T follicular helper cell (primary cell): ENCODE measurements at places on chromosomes 5 and 9.

DNA sequence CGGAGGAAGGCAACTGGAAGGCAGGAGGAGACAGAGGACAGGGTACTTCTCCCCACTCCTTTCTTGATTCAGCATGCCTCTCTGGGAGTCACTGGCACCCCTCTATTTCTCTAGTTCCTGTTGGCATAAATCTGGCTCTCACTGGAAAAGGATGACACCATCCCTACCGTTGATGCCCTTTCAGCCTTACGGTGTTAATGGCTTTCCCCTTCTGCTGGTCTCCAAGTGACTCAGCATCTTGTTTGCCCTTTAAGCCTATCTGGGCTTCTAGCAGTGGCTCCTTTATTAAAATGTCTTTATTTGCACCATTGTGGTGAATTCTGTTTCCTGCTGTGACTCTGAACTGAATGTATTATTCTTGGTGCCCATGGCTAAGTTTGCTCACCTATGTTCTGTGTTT lies 227.3 kb upstream of the GLRA1 start:
- no peak for DNase-seq

GRCh38 chr9:76474419-76474818 lies 15.4 kb downstream of the GCNT1 start:
- DNase-seq: no peak

GRCh38 chr9:134519375-134520070 lies 122.1 kb upstream of the COL5A1 start:
- DNase-seq: no peak

DNA sequence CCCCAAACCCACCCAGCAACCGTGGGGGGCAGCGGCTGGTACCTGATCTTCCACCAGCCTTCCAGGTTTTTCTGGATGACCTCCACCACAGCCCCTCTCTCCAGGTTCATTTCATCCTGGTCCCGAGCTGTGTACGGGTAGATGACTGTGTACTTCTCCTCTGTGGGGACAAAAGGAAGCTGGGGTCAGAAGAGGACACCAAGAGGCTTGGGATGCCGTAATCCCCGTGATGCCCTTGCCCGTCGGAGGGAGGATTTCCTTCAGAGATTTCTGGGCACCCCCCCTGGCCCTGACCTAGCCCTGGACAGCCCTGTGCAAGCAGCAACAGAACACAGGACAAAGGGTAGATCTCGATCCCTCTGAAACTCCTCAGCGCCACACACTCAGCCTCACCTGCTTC lies 70.3 kb upstream of the UBTD2 start:
- no peak for DNase-seq

- no peak for DNase-seq
Observed at GRCh38 chr9:108300306-108301287, 555.2 kb downstream of the ACTL7B start.

GRCh38 chr9:107929443-107929842 lies 439.9 kb upstream of the KLF4 start:
- no peak for DNase-seq

DNA sequence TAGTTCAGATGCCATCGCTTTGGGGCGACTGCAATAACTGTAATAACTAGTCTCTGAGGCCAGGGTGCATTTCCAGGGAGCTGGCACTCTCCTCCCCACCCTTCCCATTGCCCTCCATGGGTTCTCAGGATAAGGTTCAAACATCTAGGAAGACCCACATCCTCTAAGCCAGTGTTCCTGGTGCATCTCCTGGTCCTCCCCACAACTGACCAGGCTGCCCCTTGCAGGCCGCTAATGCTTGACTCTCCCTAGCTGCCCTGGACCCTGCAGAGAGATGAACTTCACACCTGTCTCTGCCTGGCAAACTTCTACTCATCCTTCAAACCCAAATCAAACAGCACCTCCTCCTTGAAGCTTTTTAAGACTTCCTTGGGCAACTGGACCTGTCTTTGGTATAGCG lies 15.9 kb downstream of the CCNJL start:
- no peak for DNase-seq

- peak; percentile 37 for DNase-seq
Observed at GRCh38 chr9:126301985-126302603, 24.5 kb upstream of the MVB12B start.

GRCh38 chr5:137888863-137889759 lies at the start of gene PKD2L2:
PKD2L2 (plus strand) TSS chr5:137889457; CDS start chr5:137889492, 35 bp downstream.
- DNase-seq: peak; percentile 61
